ENCODE measurements at places on chromosomes 7 and 10. TPM values are rescaled to one million over a fixed set of nuclear protein-coding genes. Genes with fewer than 3 reads are reported as not detected.

Gene PLAU
- 0.87 TPM for total RNA-seq

Gene HYAL4
- 3.6 TPM for total RNA-seq

Gene FEZF1
- total RNA-seq = 5.6 TPM

Gene IKZF1
- total RNA-seq = 9.9 TPM

Gene DPP6
- 52.8 TPM for total RNA-seq

Gene COL26A1
- total RNA-seq = 0.94 TPM

Gene AS3MT
- 19.2 TPM for total RNA-seq

Gene PON3
- 27.2 TPM for total RNA-seq

Gene HOXA6
- total RNA-seq = not detected

Gene SPRN
- total RNA-seq = 1.8 TPM

Gene FAM241B
- 11.6 TPM for total RNA-seq

Gene INTS15
- 31.5 TPM for total RNA-seq

Gene TRPV5
- total RNA-seq = 1.4 TPM

Gene ZNF775
- 14.1 TPM for total RNA-seq

Gene ZPBP
- total RNA-seq = 92.2 TPM

Gene MAGI2
- 13.1 TPM for total RNA-seq

Gene MALRD1
- 26.7 TPM for total RNA-seq

Gene STEAP2
- total RNA-seq = 4.5 TPM

Gene TET1
- total RNA-seq = 3.2 TPM

Gene NOLC1
- 63.8 TPM for total RNA-seq

Gene CACNB2
- total RNA-seq = 1.4 TPM

Gene TDRD1
- 25.7 TPM for total RNA-seq

Gene PGAM2
- 139 TPM for total RNA-seq

Gene UPK3BL2
- 5.6 TPM for total RNA-seq

Gene STYXL1
- total RNA-seq = 47.0 TPM

Gene GPR146
- 14.2 TPM for total RNA-seq

Gene ZNF212
- 24.2 TPM for total RNA-seq

Gene GPR15LG
- total RNA-seq = not detected

Gene SSC4D
- total RNA-seq = 1.8 TPM

Gene GRID2IP
- total RNA-seq = 1.1 TPM

Gene TFPI2
- 1.3 TPM for total RNA-seq

Gene ACHE
- 9.8 TPM for total RNA-seq

Gene OR2A2
- total RNA-seq = not detected

Gene GIMAP4
- total RNA-seq = 5.8 TPM

Gene RET
- total RNA-seq = 9.5 TPM

Gene TFR2
- total RNA-seq = 1.5 TPM

Gene DNAJC2
- 27.6 TPM for total RNA-seq

Data from testis (tissue), 5 donors.